ENCODE measurements at places on chromosomes 16 and 17.

DNA sequence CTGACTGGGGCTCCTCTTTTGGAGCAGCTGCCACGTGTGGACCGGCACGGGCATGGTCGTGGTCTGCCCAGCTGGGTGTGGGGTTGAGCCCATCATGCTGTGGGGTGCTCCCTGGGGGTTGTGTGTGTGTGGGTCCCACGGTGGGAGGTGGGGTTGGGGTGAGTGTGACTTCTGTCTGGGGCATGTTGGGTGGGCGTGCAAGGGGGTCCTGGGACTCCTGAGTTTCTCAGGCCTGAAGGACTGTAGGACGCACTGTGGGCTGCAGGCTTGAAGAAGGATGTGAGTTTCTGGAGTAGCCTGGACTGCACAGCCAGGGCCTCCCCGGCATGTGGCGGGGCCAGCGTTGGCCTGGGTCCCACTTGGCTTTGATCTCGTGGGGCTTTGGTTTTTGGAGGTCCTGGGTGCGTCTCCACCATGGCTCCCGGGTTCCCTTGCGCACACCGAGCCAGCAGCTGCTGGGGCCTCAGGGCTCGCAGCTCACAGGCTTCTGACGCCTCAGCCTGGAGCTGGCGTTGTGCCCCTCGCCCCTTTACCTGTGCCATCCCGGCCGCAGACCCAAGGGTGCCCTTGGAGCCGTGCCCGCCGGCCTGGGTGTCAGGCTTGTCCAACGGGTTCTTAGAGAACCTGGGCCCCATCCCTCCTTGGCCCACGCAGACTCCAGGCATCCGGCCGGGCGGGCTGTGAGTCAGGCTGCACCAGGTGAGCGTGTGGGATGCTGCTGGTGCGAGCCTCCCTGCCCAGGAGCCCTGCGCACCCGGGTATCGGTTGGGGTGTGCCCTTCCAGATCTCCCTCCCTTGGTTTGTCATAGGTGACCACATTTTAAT, 34.4 kb upstream of the ZNF750 start:
- DNase-seq: no peak

DNA sequence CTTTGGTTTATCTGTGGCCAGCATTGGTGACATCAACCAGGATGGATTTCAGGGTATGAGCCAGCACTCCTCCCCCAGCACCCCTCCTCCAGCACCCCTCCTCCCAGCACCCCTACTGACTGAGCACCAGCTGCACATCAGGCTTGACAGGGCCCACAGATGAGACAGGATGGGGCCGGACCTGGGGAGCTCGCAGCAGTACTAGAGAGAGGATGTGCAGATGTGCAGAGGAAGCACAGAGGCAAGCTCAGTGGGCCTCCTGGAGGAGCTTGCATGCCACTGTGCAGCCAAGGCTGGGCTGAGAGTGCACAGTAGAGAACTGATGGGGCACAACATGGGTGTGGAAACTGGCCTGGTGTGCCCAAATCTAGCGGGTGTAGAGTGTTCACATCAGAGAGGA, 16.2 kb downstream of the ITGA3 start:
- DNase-seq: no peak

- DNase-seq: no peak
Observed at GRCh38 chr16:8583732-8584131, 6.6 kb downstream of the TMEM114 start.

GRCh38 chr17:6231886-6232731, 161.9 kb downstream of the WSCD1 start:
- DNase-seq: no peak

Measured in activated T-cell treated with anti-CD3 and anti-CD28 coated beads for 4 hours (primary cell).